Renal cortical epithelial cell (primary cell): ENCODE measurements at places on chromosomes 16 and 17.

GRCh38 chr17:70668276-70668937 lies 499.1 kb downstream of the KCNJ2 start:
- DNase-seq = no peak

- peak; percentile 65 for DNase-seq
Measured at GRCh38 chr16:78505544-78506366, 406.3 kb downstream of the WWOX start.

DNA sequence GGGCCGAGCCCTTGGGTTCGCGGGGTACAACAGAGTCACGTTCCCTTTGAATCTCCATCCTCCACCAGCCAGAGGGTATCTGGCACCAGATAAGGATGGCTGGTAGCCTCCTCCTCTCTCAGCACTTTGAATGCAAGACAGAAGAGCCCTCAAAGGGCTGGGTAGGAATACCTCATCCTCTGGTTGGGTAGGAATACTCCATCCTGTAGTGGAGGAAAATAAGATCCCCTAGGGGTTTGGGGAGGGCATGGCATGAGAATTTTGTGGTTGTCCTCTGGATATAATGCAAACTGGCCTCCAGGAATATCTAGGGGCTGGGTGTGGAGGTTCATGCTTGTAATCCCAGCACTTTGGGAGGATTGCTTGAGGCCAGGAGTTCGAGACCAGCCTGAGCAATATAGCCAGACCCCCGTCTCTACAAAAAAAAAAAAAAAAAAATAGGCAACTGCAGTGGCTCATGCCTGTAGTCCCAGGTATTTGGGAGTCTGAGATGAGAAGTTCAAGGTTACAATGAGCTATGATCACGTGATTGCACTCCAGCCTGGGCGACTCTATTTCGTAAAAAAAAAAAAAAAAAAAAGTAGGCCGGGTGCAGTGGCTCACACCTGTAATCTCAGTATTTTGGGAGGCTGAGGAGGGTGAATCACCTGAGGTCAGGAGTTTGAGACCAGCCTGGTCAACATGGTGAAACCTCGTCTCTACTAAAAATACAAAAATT lies 2.7 kb downstream of the IGFBP4 start:
- no peak for DNase-seq

GRCh38 chr16:16007743-16008111 lies 58.3 kb downstream of the ABCC1 start:
- DNase-seq = no peak

- peak; percentile 88 for DNase-seq
Measured at GRCh38 chr16:51556694-51557340, 405.7 kb upstream of the SALL1 start.
